Left ventricle myocardium inferior (tissue), 1 donor: ENCODE measurements at places on chromosomes 4 and X. TPM values are rescaled to one million over a fixed set of nuclear protein-coding genes. Genes with fewer than 3 reads are reported as not detected.

The FAM156A gene
- total RNA-seq: 12.1 TPM

The PABPC5 gene
- total RNA-seq: 0.91 TPM

The HHIP gene
- total RNA-seq: not detected

The GRIA2 gene
- total RNA-seq: not detected

The PPP4R3C gene
- total RNA-seq: not detected

The NLRP2B gene
- not detected for total RNA-seq

The TMPRSS11F gene
- not detected for total RNA-seq

The PFKFB1 gene
- 0.19 TPM for total RNA-seq

The F9 gene
- total RNA-seq: not detected

The HPGDS gene
- total RNA-seq: 2.3 TPM

The ZFP92 gene
- total RNA-seq: 0.49 TPM

The ACE2 gene
- 14.0 TPM for total RNA-seq

The USP51 gene
- total RNA-seq: 1.4 TPM

The SCD5 gene
- total RNA-seq: 4.5 TPM

The GPM6B gene
- 4.5 TPM for total RNA-seq

The CFP gene
- total RNA-seq: 3.0 TPM

DNA sequence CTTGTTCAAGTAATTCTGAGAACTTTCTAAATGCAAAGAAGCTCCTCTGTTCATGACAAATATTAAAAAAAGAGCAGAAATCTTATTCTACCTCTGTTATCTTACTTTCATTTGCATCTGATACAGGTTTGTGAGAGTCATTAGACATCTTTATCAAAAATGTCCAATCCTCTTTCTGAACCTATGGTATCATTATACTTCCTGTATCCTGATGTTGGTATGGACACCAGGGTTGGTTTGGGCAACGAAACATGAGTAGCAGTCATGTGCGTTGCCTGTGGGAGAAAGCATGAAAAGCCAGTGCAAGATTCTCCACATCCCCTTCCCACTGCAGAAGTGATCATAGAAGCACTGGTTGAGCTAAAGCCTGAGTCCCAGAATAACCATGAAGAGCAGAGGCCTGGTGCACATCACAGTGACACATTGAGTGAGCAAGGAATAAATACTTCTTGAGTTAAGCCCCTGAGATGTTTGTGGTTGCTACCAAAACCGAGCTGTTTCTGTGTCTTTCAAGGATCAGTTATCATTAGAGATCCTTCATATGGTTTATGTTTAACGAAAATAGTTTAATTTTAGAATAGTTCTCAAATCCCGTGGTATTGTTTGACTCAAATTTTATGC, 197.2 kb downstream of the BANK1 start:
- no peak for DNase-seq

DNA sequence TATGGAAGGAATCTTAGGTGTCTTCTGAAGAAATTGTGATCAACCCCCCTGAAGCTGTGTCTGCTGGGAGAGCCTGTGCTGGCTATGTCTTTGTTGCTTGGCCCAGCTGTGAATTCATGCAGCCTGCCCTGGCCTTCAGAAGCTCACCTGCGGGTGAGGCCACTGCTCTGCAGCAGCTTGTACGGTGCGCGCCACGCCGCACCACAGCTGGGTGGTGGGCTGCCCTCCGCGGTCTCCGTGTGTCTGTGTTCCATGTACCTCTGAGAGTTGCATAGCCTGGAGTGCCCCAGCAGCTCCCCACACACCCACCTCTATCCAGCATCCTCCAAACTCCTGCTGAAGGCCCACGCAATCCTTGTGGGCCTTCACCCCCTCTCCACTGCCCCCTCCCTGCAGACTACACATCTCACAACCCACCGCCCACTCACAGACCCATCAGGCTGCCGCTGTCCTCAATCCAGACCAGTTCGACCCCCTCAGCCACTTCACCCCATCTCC, 65.6 kb downstream of the ENPP6 start:
- DNase-seq: no peak

- DNase-seq: peak; percentile 36
Observed at GRCh38 chr4:173398779-173399415, at the start of gene SCRG1. SCRG1 (minus strand) TSS chr4:173399116; CDS start chr4:173391414, 7,702 bp downstream.

DNA sequence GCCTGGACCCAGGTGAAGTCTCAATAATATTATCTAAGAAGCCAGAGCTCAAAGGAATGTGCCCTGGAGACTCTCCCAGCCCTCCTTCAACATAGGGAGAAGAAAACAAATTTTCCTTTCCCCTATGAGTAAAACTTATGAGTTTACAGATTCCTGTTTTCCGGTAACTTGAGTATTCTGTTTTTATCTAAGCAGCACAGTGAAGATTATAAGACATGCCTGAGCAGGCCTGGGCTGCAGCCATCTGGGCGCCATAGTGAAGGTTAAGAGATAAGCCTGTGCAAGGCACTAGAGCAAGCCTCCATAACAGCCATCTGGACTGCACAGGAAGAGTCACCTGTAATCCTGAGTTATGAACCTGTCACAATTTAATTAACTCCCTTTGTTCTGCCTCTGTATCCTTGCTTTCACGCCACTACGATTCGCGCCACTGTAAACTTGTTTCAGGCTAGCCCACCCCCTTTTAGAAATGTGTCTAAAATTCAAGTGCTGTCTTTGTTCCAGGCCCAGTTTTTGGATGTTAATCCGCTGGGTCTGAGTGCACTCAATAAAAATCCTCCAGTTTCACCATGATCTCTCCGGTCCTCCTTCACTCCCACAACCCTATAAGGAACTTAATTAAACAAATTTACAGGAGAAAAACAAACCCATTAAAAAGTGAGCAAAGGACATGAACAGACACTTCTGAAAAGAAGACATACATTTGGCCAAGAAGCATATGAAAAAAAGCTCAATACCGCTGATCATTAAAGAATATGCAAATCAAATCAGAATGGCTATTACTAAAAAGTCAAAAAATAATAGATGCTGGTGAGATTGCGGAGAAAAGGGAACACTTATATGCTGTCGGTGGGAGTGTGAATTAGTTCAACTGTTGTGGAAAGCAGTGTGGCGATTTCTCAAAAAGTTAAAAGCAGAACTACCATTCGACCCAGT, 189.5 kb downstream of the APBB2 start:
- no peak for DNase-seq

- DNase-seq: no peak
Observed at GRCh38 chr4:123298261-123298660, 98.3 kb upstream of the SPRY1 start.

- no peak for DNase-seq
Observed at GRCh38 chr4:4837316-4837715, 22.1 kb upstream of the MSX1 start.

DNA sequence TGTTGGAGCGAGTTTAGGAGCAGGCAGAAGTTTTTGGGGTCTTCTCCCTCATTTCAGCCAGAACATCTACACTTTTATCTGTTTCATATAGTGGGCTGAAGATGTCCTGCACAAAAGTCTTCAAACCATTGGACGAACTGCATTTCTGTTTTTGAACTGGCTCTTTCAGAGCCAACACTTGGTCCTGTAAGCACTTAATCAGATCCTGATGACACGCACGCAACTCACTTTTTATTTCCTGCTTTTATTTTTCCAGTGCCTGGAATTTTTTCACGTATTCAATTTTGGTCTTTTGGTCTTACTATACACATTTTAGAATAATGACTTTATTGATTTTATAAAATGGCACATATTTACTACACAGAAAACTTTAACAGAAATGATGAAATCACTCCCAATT, 40.2 kb upstream of the NKX3-2 start:
- DNase-seq: no peak

- peak; percentile 15 for DNase-seq
Observed at GRCh38 chrX:57952320-57952678, 42.0 kb upstream of the ZXDA start.

DNA sequence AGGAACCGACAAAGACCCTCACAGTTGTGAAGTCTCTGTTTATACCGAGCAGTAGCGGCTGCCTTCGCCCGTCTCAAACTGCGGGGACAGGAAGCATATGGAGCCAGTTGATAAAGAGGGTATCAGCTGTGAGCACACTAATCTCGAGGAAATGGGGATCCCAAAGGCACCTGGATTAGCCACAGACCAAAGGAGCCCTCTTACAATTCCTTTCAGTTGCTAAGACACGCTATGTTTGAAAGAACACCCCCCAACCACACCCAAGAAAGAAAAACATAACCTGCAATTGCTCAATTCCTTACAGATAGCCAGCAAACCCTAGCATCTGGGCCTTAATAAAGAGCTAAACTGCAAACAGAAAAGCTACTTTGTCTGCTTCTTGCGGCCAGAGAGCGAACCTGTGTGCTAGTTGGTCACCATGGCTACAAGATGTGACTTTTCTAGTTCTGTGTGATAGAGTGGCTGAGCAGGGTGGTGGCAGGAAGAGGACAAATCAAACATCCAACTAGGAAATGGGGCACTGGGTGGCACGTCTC, 23.3 kb upstream of the CHRNA9 start:
- DNase-seq: no peak

GRCh38 chr4:107711831-107712230, 8.2 kb downstream of the PAPSS1 start:
- no peak for DNase-seq

- no peak for DNase-seq
Observed at GRCh38 chrX:70410921-70411320, 12.2 kb upstream of the GDPD2 start.

GRCh38 chr4:8763966-8764901, 107.4 kb downstream of the HMX1 start:
- peak; percentile 2 for DNase-seq

GRCh38 chrX:64994131-64994798, 18.0 kb upstream of the ZC4H2 start:
- DNase-seq: no peak

DNA sequence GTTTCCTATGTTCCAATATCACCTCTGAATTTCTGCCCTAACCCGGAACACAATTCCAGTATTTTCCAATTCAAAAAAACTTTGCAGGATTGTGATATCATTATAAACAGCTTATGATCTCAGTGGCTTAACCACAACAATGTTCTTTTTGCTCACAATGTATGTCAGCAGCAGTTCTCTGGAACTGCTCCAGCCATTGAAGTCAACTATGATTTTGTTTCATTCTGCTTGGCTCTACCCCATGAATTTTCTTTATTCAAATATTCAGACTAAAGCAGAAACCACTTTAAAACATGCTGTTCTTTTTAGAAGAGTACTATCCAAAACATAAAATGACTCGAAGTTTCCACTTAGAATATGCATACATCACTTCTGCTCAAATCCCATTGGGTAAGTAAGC, 1611.1 kb downstream of the ARAP2 start:
- no peak for DNase-seq

DNA sequence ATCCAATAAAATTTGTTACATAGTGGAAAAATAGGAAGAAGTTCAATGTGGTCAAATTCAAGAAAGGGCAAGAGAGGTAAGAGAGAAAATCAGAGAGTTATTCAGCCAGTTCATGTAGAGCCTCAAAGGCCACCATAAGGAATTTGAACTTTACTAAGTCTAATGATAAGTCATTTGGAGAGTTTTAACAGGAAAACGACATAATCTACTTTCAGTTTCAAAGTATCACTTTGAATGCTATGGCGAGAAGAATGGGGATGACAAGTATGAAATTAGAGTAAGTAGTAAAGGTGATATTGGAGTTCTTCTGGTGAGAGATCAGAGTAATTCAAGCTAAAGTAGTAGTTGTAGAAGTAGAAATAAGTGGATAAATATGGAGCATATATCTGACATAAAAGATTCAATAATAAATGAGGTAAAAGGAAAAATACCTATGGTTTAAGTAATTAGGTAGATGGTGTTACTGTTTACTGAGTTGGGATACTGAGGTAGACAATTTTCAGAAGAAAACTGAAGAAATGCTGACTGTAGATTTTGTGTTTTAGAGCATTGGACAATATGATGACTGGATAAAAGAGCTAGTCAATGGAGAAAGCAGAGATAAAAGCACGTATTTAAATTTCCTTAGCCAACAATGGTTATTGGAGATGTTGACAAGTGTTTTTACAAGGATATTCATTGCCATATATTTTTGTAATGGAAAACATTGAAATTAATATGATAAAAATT, 331.7 kb upstream of the ADGRL3 start:
- DNase-seq: no peak

DNA sequence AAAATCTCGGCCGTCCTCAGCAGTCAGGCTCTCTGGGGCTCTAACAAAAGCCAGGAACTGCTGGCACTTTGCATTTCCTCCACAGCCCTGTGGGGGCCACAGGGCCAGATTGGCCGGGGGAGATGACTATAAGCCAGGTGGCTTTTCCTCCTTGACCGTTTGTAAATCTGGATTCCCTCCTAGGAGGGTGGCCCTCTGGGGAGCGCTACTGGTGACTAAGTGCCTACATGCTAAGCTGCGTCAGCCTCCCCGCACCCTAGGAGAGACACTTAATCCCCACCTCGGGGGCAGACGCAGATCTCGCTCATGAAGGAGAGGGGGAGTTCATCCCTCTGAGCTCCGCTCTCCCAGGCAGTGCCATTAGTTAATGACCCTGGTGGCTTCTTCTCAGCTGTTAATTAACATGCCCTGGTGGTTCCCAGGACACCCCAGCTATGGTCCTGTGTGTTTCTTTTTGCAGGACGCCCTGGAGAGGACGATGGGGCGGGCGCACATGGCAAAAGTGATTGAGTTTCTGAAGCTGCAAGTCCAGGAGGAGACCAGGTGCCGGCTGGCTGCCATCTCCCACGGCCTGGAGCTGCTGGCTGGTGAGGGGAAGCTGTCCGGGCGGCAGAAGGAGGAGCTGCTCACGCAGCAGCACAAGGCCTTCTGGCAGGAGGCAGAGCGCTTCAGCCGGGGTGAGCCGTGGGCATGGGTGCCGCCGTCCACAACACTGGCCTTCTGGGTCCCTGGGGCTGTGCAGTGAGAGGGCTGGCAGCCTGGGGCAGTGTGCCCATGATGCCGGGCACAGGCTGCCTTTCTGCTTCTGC, 41.6 kb downstream of the EVC start:
- DNase-seq: no peak

GRCh38 chr4:104492183-104492771, 2.4 kb downstream of the CXXC4 start:
- DNase-seq: no peak

DNA sequence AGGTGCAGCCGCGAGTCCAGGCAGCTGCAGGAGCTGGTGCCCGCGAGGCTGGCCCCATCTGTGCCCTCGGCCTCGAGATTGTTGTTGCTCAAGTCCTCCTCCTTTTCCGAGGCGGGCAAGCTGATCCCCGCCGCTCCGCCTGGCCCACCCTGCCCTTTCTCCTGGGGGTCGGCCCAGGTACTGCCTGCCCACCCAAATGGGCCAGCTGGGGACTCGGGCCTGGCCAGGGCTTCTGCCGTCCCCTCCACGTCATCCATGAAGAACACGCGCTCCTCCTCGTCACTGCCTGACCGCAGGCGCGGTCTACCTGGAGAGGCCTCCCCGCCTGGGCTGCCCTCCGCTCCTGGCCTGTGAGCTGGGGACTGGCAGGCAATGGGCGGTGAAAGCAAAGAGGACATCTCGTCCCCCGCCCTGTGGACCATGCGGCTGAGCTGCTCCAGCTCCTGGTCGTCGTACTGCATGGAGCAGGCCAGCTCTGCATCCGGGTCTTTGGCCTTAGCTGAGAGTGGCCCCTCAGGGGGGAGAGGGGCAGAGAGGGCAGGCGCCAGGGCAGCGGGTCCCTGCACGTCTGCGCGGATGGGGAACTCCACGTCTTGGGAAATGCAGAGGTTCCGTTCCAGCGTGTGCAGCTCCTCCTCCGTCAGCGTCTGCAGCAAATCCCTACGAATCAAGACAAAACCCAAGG, 43.1 kb upstream of the MXD4 start:
- no peak for DNase-seq
